ENCODE measurements at places on chromosomes 2 and 18.
A peak's percentile ranks its signal among the peaks of the same experiment; 100 is the strongest.

DNA sequence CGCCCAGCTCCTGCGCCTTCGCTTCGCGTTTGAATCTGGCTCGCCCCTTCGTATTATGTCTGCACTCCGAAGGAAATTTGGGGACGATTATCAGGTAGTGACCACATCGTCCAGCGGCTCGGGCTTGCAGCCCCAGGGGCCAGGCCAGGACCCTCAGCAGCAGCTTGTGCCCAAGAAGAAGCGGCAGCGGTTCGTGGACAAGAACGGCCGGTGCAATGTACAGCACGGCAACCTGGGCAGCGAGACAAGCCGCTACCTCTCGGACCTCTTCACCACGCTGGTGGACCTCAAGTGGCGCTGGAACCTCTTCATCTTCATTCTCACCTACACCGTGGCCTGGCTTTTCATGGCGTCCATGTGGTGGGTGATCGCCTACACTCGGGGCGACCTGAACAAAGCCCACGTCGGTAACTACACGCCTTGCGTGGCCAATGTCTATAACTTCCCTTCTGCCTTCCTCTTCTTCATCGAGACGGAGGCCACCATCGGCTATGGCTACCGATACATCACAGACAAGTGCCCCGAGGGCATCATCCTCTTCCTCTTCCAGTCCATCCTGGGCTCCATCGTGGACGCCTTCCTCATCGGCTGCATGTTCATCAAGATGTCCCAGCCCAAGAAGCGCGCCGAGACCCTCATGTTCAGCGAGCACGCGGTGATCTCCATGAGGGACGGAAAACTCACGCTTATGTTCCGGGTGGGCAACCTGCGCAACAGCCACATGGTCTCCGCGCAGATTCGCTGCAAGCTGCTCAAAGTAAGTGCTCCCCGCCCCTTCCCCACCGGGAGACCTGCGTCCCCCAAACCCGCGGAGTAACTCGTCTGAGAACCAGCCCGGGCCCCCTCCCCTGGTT, 453 bp downstream of the KCNJ3 start:
- DNase-seq, result no peak

DNA sequence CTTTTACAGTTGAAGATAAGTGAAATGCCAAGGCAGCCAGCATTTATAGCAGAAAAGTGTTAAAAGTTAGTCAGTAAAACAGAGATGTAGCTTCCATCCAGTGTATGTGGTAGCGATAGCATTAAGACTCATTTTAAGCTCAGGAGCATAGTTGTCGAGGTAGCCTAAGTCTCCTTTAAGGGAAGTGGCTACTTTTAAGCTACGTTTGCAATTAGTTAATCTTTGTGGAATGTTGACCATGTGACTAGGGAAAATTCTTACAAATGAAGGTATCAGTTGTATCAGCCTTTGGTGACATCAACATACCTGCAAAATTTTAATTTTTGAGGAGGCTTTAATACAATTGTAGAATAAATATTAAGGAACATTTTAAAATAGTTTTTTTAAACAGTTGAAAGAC, 61.9 kb downstream of the LHCGR start:
- no peak for DNase-seq

DNA sequence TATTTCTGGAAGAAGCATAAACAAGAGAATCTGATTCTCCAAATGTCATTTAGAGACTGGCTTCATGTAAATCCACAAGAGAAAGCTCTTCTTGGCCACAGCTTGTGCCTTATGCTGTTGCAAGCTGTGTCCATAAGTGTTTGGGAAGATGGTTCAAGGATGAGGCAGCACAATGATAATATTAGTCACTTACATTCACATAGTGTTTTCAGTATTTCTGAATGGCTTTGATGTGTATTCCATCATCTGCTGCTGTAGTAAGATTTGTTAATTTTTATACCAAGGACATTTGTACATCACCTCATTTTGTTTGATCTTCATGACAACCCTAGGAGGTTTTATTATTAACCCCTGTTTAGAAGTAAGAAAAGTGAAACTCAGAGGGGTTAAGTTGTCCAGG, 29.9 kb downstream of the CREG2 start:
- no peak for DNase-seq

- DNase-seq, result no peak
Observed at GRCh38 chr2:109201465-109202327, 72.7 kb downstream of the SH3RF3 start.

DNA sequence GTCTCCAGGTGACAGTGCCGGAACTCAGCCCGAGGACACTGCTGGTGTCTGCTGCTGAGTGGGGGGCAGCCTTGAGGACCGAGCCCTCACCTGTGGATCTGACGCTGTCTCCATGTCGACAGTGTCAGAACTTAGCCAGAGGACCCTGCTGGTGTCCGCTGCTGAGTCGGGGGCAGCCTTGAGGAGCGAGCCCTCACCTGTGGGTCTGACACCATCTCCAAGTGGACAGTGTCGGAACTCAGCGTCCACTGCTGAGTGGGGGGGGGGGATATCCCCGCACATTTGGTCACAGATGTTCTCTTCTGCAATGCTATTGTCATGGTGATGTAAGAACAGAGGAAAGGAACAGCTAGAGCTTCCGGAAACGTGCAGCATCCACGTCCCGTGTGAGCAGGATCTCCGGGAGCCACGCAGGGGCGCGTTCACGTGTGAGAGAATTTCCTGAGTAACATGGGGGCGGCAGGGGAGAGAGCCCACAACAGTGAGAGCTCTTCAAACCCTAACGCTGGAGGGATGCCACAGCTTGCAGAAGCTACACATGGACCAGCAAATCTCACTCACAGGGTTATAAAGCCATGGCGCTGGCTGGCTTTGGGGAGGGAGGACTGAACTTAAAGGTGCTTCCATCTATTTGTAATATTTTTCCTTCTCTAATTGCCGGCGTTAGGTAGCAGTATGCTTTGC, 250.7 kb upstream of the SALL3 start:
- DNase-seq, result no peak

- no peak for DNase-seq
Observed at GRCh38 chr2:105442721-105443120, 43.9 kb upstream of the FHL2 start.

- no peak for DNase-seq
Observed at GRCh38 chr2:16326711-16327300, 338.8 kb downstream of the CYRIA start.

DNA sequence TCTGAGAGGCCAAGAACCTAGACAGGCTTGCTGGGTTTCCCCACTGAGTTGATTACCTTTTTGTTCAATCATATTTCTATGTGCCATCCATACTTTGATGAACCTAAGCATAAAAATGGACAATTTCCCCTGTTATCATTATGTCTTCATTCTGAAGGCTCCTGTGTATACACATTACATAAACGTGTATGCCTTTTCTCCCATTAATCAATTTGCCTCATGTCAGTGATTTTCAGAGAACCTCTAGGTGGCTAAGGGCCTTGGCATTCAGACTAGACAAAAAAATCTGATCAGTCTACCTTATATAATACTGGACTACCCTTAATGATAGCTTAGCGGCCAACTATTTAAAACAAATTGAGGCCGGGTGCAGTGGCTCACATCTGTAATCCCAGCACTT, 4.1 kb upstream of the PEX13 start:
- DNase-seq, result no peak

DNA sequence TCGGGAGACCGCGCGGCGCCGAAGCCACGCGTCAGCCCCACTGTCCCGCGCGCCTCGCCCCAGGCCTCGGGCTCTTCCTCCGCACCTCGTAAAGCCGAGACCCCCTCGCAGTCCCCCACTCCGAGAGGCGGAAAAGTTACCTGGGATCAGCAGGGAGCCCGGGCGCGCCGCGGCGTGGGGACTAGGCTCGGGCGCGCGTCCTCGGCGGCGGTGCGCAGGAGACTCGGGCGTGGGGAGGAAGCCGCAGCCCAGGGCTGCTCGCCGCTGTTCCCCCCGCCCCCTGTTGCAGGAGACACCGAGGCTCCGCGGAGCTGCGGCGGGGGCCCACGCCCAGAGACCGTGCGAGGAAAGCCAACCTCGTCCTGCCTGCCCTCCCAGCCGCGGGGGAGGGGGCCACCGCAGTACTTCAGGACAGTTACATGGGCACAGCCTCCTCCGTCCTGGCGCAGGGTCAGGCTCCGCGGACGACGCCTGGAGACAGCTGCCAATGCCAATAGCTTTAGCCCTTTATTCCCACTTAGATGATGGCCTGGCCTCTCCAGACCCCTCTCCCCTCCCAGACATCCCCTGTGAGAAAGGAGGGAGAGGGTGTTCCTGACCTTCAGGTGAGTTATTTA, at the start of gene EPB41L3:
TSS of gene EPB41L3 (minus strand) at position 225 of the 617 bp plus-strand sequence. CDS start 54,814 bp downstream, outside the sequence.
- no peak for DNase-seq

- DNase-seq, result no peak
Observed at GRCh38 chr2:102432386-102432785, 9.4 kb downstream of the IL18RAP start.

GRCh38 chr2:240333985-240334384, 101.5 kb upstream of the GPC1 start:
- no peak for DNase-seq

DNA sequence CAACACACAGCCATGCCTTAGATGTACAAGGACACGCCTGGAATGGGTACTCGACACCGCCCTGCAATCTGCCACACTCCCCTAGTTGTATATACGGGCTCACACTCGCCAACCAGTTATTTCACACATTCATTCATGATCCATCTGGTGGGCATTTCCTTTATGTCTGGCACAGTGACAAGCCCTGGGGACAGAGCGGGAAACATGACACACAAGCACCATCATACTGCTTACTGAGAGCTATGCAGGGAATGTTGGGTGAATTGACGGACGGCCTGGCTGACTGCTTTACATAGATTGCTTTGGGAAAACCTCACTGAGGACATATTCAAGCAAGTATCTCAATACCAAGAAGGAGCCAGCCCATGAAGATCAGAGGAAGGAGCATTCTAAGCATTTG, 448.0 kb upstream of the SPRED2 start:
- no peak for DNase-seq

- DNase-seq, result no peak
Observed at GRCh38 chr2:102063487-102063911, 71.7 kb downstream of the IL1R2 start.

DNA sequence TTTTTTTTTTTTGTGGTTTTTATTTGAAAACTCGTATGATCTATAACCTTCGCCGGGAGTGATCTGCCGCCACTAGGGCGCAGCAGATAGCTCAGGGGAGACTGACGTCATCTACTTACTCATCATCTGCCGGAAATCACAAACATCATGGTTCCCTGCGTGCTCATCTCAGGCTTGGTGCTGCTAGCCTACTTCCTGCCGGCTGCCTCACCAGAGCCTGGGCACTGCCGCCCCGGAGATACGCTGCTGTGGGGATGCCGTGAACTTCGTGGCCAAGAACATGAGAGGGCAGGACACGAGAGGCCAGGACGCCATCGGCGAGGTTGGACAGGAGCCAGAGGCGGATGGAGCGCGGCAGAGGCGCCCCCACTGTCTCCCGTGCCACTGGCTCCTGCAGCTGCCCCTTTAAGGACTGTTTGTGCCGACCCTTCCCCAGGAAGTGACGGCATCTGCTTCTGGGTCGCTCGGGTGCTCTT, 68.8 kb downstream of the DOK6 start:
- DNase-seq, result peak; percentile 70

DNA sequence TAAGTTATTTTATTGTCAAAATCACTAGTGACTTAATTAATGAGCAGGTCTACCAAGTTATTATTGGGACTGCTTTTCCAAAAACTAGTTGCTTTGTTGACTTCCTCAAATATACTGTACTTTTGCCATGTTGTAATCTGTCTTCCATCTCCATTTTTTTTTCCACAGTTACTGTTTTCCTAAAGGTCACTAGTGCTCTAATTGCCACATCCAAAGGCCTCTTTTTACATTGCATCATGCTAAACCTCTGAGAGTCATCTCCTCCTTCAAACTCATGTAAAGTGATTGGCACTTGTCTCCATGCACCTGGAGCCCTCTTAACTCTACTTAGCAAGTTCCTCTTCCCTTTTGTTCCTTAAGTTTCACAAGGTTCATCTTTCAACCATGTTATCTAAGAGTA, 11.8 kb downstream of the PMAIP1 start:
- DNase-seq, result no peak

GRCh38 chr2:2561346-2562095, 230.4 kb upstream of the MYT1L start:
- no peak for DNase-seq

DNA sequence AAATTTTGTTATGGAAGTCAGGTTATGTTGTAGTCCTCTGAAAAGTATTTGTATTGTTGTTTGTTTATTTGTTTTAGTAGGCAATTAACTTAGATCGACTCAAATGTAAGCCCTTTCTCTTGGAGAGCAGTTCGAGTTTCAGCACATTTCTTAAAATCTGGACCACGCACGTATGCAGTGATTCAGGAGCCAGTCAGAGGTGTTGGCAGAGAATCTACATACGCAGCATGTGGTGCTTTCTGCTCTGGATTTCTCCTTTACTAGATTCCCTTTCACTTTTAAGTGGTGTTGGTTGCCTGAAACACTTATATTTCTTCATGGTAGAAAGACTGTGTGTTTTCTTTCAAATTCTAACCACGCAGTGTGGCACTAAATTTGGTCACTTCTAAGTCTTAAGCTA, 773.9 kb upstream of the LRATD1 start:
- DNase-seq, result peak; percentile 13

- no peak for DNase-seq
Observed at GRCh38 chr18:75143851-75144250, 65.1 kb downstream of the PTGR3 start.

DNA sequence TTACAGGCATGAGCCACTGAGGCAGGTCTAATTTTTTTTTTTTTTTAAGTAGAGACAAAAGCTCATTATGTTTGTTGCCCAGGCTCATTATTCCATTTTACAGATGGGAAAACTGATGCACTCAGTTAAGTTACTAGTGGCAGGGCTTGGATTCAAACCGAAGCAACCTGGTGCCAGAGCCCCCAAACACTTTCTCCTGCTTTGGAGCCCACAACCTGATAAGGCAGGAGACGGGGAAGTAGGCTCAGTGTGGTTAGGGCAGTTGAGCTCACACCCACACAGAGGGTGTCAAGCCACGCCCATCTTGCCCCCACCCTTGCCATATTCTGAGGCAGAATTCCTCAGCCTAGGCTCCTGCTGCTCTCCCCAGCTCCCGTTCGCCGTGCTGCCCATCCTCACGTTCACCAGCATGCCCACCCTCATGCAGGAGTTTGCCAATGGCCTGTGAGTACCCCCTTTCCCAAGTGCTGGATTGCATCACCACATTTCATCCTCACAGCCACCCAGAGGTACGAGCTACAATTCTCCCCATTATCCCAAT, 5.8 kb upstream of the CTDSP1 start:
- DNase-seq, result no peak

GRCh38 chr2:204108330-204108751, 171.8 kb downstream of the ICOS start:
- peak; percentile 4 for DNase-seq

GRCh38 chr2:108377401-108377800, 353 bp upstream of the SULT1C4 start:
- DNase-seq, result no peak

GRCh38 chr2:129767346-129768035, 212.0 kb upstream of the RAB6C start:
- DNase-seq, result no peak

DNA sequence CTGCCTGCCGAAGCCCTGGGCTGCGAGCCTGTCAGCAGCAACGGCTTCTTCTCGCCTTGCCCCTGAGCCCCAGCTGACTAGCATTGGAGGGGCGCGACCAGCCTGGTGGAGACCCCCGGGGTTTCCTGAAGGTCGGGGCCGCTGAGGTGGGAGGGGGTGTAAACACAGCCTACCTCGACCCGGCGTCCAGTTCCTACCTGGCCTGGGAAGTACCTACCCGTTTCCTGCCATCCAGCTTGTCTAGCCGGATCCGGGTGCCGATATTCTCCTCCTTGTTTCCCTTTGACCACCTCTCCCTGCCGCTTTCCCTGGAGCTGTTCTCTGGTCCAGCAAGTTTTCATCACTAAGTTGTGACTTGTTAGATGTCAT, 511 bp downstream of the MOB4 start:
- DNase-seq, result peak; percentile 59
